SHP77 (cell line): ENCODE measurements at places on chromosomes 5 and 9.

GRCh38 chr5:97096846-97097245 is 45.6 kb downstream of the LIX1 start:
- DNase-seq: no peak

GRCh38 chr5:61965490-61965889 is 340.5 kb upstream of the KIF2A start:
- no peak for DNase-seq

GRCh38 chr9:34379334-34380033 is 2.8 kb upstream of the MYORG start:
- peak; percentile 57 for DNase-seq

DNA sequence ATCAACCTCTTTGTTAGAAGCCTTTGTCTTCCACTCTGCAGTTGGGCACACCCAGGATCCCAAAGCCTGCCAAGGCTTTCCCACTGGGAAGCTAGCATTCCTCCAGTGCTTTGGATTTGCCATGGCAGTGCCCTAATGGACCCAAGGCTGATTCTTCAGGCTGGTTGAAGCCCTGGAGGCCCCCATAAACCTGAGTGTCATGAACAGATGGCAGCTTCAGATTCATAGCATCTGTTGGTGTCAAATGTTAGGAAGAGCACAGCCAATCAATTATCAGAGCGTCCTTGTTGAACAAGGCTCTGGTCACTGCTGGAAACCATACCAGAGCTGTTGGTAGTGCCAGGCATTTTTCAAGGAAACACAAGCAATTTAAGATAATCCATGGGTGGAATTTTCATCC is 241.1 kb upstream of the KLF4 start:
- no peak for DNase-seq

DNA sequence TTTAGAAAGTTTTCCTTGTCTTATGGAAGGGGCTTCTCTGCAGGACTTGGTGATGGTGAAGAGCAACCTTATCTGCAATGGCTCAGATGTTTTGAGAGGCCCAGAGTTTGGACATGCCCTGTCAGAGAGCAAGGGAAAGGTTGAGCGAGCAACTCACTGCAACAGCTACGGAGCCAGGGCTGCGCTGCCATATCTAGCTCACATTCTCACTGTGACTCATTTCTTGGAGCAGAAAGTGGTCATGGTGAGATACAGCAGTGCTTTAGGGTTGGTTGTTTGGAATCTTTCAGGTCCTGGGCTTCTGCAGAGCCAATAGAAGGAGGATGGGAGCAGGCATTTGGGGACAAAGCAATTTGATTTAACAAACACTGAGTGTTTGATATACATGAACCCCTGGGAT is 12.3 kb downstream of the GLRA1 start:
- no peak for DNase-seq

GRCh38 chr5:150063638-150064037 is 22.7 kb downstream of the CSF1R start:
- no peak for DNase-seq

GRCh38 chr9:23683611-23684061 is 142.4 kb downstream of the ELAVL2 start:
- DNase-seq: no peak

GRCh38 chr5:155081618-155082017 is 68.1 kb downstream of the KIF4B start:
- no peak for DNase-seq

DNA sequence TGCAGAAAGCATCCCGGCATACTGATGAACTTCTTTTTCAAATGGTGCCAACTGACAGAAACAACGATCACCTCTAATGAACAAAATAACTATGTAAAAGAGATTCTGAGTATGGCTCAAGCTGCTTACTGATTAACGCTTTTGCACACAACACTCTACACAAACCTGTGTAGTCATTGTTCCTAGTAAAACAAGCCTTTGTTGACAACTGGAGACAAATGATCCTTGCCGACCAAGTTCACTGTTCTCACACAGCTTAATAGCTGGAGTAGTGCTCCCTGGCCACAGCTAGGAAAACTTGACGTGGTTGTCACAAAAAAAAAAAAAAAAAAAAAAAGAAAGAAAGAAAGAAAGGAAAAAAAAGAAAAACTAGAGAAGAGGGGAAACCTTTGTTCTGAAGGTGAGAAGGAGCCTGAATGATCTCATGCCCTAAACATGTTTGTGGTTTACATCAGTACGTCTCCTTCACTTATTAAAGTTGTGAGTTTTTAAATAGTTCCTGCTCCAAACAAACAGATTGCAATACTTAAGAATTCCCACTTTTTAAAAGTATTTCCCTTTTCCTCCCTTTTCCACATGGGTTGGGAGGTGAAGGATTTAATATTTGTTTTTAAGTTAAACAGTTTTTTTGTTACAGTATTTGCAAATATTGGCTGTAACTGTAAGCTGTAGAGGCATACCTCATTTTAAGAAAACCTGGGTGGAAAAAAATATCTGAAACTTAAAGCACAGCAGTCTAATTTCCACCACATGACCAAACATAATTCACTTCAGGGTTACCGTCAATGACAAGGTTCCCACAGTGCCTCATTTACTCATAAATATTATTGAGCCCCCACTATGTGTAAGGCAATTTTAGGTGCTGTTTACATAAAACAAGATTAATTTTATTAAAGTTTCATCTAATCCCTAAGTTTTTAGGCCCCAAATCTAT is 63.7 kb downstream of the GLIS3 start:
- no peak for DNase-seq

GRCh38 chr9:88799541-88800328 is 191.5 kb upstream of the S1PR3 start:
- DNase-seq: no peak

GRCh38 chr5:58447226-58447625 is 12.7 kb downstream of the PLK2 start:
- DNase-seq: no peak

DNA sequence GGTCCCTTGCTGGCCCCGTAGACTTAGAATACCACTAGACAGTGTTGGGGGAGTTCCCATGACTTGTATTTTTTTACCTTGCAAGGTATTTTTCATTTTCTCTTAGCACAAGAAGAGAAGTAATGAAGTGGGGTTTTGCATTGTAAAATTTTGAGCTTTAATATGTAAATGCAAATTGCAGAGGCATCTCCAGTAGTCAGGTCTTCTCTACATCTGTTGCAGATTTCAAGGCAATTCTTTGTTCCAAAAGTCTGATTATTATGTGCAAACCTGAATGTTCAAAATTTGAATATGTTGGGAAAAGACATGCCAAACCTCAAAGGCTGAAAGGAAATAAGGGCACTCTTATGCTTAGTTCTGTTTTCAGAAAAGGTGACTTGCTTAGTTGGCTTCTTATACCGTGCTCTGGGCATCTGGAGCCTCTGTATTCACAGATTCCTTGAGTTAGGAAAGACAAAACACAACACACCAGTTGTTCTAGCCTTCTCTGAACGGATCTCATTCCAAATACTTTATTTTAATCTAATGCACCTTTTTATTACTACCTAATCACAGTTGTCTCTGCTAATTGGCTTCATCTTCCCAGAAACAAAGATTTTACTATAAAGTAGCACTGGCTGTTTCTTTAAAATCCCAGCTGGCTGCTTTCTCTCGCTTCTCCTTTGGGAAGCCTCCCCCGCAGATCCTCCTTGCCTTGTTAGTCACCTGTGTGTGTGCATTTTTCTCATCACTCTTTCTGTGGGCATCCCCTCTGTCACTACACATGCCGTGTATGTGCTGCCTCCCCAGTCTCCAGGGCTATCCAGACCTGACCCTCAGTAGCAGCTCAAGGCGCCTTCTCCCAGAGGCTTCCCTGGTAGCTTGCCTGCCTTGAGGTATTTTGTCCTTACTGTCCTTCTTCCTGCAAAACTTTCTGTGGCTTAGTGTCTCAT is 138.2 kb downstream of the TLE4 start:
- DNase-seq: no peak

GRCh38 chr5:120528609-120529008 is 64.5 kb downstream of the PRR16 start:
- DNase-seq: no peak

DNA sequence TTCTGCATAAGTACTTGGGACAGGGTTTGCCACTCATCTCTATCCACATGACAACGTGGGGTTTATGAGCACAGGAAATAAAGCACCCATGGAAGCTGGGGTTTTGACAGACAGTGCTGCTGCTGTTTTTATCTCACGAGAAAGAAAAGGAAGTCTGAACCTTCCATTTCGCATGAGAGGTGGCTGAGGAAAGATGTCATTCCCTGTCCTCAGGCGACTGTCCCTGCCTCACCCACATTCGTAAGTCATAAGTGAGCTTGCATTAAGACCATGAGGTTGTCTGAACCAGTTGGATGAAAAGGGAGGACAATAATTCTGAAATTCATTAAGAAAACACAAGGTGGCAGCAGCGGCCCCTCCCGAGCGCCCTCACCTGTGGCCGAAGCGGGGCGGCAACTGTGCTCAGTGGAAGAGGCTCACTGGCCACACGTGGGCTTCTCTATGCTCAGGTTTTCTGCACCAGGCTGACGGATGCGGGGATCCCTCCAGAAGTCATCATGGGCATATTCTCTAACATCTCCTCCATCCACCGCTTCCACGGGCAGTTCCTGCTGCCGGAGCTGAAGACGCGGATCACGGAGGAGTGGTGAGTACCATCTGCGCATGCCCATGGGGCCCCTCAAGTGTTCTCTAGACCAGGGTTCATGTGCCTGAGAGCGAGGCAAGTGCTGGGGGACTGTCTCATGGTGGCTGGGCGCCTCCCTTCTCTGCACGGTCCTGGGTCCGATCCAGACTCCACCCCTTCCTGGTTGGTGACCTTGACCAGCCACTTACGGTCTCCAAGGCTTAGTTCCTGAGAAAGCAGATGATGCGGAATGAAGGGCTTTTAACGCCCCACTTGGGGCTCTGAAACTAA is 54.7 kb upstream of the SUSD3 start:
- DNase-seq: peak; percentile 88

GRCh38 chr5:108681079-108681921 is 66.4 kb upstream of the FER start:
- peak; percentile 51 for DNase-seq

GRCh38 chr9:128396970-128397613 is 23.6 kb upstream of the CERCAM start:
- DNase-seq: peak; percentile 7

- no peak for DNase-seq
These were observed 52.0 kb downstream of the PJA2 start for GRCh38 chr5:109357807-109358206.

GRCh38 chr5:32601623-32602295 is 16.4 kb downstream of the SUB1 start:
- DNase-seq: no peak

DNA sequence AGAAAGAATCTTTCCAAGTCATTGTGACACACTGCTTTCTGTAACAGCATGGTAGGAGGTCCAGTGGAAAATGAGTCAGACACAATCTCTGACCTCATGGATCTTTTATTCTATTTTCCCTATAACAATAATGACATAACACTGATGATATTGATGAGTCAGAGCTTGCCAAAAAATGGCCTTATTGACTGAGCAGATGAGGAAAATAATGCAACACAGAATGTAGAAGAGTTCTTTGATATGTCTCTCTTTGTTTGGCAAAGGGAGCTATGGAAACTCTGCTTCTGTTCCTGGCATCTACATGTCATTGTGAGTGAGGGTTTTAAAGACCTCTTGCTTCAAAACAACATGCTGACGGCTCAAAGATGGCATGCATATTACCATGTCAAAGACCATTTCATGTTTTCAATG is 443.1 kb upstream of the ZNF608 start:
- DNase-seq: no peak

DNA sequence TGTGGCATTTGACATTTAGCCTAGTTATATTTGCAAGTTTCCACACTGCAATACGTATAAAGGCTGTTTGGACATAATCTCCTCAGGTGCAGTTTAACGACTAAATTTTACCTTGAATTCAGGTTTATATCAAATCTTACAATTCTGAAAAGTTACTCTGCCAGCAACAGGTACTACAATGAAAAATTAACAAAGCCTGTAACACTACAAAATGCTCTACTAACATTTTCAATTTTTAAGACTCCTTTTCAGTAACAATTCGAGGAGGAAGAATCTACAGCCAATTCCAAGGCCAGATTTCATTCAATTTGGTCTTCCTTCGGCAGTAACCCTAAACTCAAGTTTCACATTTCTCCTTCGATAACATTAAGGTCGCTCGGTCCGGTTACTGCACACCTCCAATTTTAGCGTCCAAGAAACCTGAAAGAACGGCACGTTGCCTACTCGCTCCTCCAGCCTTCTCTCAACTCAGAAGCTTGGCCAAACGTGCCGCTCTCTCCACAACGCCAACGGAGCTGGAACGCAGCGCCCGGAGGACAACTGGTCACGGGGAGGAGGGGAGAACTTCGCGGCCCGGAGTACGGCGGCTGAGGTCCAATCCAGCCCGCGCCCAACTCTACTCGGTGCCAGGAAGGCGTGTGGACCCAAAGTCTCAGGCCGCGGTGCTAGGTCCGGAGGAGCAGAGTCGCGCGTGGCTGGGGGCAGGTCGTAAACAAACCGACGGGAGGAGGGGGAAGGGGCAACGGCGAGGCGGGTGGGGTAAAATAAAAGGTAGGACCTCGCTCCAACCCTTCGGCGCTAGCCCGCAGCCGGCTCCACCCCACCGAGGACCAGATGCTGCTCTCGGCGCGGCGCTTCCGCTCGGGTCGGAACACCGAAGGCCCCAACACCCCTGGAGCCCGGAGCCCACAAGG is 681 bp downstream of the FNIP1 start:
- peak; percentile 43 for DNase-seq

DNA sequence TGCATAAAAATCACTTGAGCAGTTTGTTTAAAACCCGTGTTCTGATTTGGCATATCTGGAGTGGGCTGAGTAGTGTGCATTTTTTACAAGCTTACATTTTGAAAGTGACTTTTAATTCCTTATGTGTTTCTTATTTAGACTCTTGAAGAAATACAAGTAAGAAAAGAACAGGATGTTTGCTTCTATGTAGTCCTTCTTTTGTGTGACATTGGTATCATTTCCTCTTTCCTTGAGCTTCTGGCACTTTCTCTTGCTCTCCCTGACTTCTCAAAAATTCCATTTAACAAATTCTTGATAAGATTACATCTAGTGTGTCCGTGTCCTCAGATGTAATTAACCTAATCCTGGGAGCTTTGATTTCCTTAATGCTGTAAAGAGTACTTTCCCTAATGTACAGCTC is 12.5 kb downstream of the GARNL3 start:
- DNase-seq: no peak

DNA sequence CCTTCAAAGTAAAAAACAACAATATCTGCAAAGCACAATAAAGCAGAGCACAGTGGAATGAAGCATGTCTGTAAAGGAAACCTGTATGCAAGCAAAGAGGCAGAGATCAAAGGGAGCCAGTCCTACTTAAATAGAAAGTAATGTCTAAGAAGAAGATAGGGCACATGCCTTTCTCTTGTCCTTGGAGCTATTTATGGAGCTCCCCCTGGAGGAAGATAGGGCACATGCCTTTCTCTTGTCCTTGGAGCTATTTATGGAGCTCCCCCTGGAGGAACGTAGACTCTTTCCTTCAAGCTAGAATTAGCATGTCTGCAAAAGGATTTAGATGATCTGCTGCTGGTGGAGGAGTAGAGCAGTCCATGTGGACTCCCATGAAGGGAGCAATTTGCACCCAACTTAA is 168.1 kb upstream of the RASEF start:
- DNase-seq: no peak

DNA sequence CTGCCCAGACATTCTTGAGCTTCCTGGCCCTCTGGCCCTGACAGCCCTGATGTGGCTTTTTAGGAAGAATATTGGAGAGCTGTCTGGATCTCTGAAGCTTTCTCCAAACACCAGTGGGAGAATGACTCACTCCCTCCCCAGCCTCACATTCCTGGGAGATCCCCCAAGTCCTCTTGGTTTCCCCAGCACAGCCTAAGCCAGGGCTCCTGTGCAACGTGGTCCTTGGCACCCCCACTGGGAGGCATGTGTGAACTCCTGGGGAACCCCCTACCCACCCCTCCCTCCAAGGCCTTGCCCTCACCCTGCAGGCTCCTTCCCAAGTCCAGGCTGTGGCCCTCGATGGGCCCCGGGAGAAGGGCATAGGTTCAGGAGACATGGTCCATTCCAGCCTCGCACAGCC is 12.7 kb downstream of the GLIPR2 start:
- no peak for DNase-seq
